Stimulated activated CD8-positive, alpha-beta memory T cell treated with anti-CD3 and anti-CD28 coated beads, Interleukin-7, amount 100 ng/mL, for 1 hour (primary cell): ENCODE measurements at places on chromosomes 6 and 20.

- no peak for DNase-seq
Observed at GRCh38 chr6:169428532-169428931, 174.9 kb upstream of the THBS2 start.

- peak; percentile 21 for DNase-seq
Observed at GRCh38 chr20:61719691-61720347, 345.9 kb downstream of the TAF4 start.

DNA sequence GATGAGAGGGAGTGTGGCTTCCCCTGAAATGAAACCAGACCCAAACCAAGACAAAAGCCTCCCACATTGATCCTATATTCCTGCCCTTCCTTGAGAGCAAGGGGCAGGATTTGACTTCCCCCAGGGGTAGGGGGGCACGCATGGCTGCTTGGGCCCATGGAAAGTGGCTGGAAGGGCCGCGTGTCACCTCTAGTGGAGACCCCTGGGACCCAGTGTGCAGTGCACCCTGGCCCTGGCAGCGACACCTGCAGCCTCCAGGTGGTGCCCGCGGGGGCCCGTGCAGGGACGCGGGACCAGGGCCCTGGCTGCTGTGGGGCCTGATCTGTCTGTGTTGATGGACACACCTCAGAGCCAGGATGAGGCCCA lies 18.0 kb upstream of the SLCO4A1 start:
- no peak for DNase-seq

DNA sequence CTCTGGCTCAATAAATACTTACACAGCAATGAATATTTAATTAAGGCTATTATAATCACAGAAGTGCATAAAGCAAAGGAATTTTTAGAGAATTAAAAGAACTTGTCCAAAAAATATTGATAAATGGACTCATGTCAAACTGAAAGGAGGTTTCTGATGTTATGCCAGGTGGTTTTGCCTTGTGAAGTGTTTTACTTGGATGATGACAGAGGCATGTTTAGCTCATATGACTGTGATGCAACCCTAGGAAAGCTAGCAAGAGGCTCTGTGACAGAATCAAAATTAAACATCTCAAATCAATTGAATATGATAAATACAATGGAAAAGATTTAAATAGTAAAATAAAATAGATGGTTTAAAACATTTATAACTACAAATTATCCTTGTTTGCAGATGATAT lies 137.3 kb downstream of the TMEM200A start:
- no peak for DNase-seq

DNA sequence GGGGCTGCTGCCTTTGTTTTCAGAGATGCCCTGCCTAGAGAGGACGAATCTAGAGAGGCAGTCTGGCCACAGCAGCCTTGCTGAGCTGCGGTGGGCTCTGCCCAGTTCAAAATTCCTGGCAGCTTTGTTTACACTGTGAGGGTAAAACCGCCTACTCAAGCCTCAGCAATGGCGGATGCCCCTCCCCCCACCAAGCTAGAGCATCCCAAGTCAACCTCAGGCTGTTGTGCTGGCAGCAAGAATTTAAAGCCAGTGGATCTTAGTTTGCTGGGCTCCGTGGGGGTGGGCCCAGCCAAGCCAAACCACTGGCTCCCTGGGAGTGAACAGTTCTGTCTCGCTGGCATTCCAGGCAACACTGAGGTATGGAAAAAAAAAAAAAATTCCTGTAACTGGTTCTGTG lies 970.9 kb downstream of the TBC1D32 start:
- no peak for DNase-seq

GRCh38 chr6:18586133-18586532 lies 199.0 kb downstream of the RNF144B start:
- DNase-seq, result no peak

GRCh38 chr6:163857421-163857820 lies 442.9 kb downstream of the QKI start:
- DNase-seq, result no peak

GRCh38 chr20:653110-653589 lies at the start of gene SRXN1:
TSS of gene SRXN1 (minus strand) at chr20:653200. CDS start at chr20:653185, 15 bp downstream.
- DNase-seq, result peak; percentile 66

DNA sequence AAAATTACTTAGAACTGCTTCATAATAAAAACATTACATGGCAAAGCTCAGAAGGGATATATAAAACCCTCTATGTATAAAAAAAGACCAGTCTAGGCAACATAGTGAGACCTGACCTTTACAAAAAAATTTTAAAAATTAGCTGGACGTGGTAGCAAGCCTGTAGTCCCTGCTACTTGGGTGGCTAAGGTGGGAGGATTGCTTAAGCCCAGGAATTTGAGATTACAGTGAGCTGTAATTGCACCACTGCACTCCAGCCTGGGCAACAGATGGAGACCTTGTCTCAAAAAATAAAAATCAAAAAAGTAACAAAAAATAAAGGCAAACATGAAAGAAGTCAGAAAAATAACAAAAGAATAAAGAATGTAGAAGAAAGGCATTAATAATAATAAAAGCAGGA lies 21.5 kb upstream of the TPD52L1 start:
- no peak for DNase-seq

- peak; percentile 41 for DNase-seq
Observed at GRCh38 chr6:143941852-143942627, 66.0 kb downstream of the PLAGL1 start.

- DNase-seq, result no peak
Observed at GRCh38 chr6:130923350-130923749, 96.1 kb downstream of the SMLR1 start.

DNA sequence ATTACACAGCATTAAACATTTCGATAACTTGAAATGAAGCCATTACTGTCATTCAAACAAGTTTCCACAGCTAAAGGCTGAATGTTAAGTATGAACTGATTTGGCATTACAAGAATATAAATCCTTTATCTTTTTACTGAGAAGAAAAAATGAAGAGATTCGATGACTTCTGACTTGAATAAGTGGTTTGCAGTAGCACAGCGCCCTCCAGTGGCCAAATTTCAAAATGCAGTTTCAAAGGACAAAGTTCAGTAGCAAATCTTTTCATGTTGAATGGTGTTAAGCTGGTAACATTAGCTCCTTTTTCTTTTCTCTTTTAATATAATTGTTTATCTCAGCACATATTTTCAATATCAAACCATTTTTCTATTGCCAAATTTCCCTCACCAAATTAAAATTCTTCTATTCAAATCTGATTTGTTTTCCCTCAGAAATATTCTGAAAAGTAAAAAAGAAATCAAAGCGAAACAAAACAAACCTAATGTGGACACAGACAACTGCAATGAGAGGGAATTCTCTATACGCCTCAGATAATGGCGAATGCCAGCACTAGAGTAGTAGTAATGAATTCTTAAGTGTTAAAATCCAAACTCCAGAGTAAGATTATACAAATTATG lies 145.7 kb downstream of the BTBD9 start:
- peak; percentile 67 for DNase-seq

DNA sequence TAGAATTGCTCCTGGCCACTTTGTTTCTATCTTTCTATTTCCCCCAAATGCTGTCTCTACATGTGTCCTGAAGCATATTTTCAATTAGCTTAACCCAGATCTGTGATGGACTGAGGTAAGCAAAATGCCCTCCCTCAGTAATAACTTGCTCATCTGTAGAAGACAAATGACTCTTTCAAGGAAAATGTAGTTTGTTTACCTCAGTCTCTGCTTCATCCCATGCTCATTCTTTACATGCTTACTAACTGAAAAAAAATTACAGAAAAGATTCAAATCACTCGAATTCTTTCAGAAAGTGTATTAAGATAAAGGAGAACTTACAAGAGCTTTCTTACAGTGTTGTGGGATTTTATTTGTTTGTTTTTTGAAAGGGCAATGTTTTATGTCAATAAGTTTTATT lies 531.1 kb downstream of the LMBRD1 start:
- DNase-seq, result no peak

GRCh38 chr6:16124198-16125180 lies 4.4 kb upstream of the MYLIP start:
- no peak for DNase-seq

- no peak for DNase-seq
Observed at GRCh38 chr20:36036688-36037087, 68.3 kb downstream of the CNBD2 start.

- no peak for DNase-seq
Observed at GRCh38 chr6:33211666-33212422, 3.5 kb downstream of the RING1 start.

- DNase-seq, result no peak
Observed at GRCh38 chr6:21375151-21376116, 218.1 kb upstream of the SOX4 start.

GRCh38 chr20:8867038-8867740 lies 201.7 kb upstream of the PLCB4 start:
- DNase-seq, result no peak

DNA sequence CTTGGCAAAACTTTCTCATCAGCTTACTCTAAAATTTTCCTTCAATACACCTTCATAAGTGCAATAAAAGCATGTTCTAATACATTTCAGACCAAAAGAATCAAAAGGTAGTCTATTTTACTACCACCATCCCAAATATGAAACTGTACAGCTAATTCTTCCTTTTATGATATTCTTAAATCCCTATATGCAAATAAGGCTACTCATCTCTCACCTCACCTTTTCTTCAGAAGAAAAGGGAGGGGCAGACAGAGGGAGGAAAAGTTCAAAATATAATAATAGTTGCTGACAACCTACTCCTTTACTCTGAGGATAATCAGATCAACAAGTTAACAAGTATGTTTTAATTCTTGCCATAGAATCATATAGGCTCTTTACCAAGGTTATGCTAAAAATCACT lies 7.4 kb downstream of the C6orf120 start:
- DNase-seq, result no peak

- DNase-seq, result no peak
Observed at GRCh38 chr6:19472850-19473249, 364.3 kb upstream of the ID4 start.

DNA sequence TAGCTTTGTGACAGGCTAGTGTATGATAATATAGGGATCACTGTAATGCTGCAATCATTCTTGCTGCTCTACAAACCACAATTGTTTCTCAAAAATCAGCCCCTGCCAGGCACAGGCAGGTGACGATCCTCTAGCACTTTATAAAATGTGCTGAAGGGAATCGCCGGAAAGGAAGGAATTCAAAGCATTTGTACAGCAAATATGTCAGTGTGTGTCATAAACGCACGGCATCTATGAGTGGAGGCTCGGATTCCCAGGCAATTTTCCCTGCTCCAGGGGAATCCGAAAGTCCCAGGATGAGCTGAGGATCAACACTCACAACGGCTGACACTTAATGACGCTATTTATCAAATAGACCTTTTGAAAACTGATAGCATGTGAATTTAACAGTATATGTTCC lies 1.4 kb downstream of the PHACTR1 start:
- no peak for DNase-seq

DNA sequence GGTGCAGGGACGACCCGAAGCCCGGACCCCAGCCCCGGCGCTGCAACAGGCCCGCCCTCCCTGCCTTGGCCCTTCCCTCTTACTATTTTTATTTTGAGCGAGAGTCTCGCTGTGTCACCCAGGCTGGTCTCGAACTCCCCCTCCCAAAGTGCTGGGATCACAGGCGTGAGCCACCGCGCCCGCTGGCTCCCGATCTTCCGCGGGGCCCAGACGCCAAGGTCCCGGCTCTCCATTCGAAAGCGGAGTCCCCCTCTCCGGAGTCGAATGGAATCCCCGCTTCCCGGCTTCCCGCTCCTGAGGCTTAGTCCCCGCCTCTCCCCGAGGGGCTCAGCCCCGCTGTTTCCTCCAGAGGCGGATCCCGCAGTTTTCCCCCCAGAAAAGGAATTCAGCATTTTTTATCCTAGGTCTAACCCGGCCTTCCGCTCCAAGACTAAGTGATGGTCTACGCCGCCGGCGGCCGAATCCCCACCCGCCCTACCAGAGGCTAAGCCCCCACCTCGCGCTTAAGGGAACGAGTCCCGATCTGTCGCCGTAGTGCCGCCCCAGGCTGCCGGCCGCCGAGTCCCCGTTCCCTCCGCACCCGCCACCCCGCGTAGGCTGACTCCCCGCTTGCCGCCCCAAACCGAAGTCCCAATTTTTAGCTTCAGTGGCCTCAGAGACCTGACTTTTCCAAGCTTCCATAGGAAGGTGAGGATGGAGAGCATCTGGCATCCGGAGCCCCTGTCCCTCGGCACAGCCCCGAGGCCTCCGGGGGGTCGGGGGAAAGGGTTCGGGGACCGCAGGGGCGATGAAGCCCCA lies 11.5 kb upstream of the TMC2 start:
- no peak for DNase-seq

DNA sequence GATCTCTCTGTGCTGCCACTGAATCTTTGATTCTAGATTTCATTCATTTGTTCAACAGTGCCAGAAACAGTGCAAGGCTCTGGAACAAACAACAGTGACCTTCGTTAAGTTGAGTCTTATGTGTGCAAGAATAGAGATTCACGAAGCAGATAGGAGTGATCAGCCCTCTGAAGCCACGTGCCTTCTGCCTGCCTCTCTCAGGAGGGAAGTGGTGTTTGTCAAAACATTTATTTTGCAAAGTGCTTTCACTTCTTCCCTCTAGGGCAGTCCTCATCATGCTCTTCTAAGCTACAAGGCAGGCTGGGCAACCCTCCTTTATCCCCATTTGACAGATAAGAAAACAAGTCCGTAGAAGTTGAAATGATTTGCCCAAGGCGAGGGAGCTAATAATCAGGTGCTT lies 204.3 kb downstream of the TFAP2C start:
- no peak for DNase-seq

DNA sequence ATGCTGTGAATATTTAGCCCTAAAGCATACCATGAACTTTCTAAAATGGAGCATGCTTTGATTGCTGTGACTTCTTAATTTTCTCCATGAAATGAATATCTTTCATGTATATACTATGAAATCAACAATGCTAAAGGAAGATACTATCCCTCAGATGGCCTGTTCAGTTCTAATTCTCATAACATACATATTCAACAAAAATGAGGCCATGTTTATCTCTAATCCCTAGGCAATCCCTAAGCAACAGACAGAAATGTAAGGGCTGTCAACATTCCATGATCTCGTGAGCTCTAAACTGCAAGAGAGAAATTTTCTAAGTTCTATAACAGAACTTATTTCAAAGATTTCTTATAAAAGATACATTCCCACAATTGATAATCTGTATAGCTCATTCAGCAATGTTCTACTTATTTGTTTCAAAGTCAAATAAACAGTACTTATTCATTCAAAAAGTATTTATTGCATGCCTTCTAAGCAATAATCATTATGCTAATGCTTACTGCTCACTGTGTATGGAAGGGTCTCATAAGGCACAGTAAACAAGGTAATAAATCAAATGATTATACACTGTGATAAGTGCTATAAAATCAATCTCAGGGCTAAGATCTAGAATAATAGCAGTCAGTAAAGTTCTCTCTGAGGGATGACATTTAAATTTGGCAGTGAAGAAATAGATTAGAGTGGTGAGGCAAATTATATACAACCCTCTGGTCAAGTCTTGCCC lies 492.9 kb downstream of the PHF3 start:
- DNase-seq, result no peak

GRCh38 chr6:35071347-35071994 lies 69.7 kb downstream of the TCP11 start:
- DNase-seq, result no peak

DNA sequence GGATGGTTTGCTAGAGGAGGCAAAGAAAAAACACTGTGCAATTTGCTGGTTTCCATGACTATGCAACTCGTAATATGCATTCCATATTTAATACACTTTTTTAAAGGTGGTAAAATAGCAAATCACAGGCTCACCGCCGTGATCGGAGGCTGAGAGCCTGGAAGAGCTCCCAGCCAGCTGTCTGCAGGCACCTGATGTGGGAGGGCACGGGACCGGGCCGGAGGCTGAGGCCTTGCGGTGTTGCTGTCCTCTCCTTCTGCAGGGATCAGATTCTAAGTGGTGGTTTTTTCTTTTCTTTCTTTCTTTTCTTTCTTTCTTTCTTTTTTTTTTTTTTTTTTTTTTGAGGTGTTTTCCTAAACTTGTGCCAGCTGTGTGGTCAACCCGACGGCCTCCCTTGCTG lies 282.3 kb downstream of the CDH4 start:
- no peak for DNase-seq

- DNase-seq, result no peak
Observed at GRCh38 chr20:40930561-40930960, 98.1 kb upstream of the TOP1 start.
